ENCODE measurements at places on chromosomes 7 and 10.

GRCh38 chr10:132979491-132980425 is 37.4 kb upstream of the CFAP46 start:
- no peak for DNase-seq

DNA sequence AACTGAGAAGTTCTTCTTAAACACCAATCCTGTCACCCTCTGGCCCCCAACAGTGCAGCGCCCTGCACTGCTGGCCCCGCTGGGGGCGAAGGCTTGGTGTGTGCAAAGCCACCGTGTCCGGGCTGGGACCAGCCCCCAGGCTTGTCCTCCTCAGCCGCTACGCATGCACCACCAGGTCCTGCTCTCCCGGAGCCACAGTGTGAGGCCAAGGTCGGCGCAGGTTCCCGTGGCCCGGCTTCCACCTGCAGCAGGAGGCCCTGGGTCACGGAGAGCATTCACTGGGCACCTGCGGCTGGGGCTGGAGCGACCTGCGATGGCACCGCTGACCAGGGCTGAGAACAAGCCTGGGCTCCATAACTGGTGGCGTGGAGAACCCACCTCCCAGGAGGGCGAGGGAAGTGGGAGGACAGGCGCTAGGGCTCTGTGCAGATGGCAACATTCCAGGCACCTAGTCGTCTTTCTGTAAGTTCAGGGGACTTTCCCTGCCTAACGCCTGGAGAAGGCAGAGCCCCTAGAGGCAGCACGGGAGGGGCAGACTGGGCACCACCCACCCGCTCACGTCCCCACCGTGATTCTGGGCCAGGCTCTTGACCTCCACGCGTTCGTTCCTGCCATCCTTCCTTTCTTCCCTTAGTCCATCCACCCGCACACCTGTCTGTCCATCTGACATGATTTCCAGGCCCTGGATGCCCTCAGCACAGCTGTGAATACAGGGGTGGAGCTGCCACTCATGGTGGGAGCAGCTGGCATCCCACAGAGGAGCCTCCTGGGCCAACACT is 271.6 kb downstream of the ELFN1 start:
- DNase-seq, result no peak

DNA sequence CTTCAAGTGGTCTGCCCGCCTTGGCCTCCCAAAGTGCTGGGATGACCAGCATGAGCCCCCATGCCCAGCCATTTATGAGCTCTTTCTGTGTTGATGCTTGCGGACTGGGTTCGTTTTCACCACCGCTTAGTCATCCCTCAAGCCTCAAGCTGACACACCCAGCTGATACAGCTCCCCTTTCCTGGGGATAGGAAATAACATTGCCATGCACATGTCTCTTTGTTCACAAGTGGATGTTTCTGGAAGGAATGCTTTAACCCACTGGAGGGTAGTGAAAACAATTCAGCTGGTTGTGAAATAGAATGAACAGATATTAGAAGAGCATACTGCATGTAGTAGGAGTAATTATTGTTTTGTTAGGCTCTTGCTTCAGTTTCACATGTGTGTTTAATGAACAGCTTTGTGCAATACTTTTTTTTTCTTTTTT is 8.5 kb upstream of the METTL27 start:
- no peak for DNase-seq

DNA sequence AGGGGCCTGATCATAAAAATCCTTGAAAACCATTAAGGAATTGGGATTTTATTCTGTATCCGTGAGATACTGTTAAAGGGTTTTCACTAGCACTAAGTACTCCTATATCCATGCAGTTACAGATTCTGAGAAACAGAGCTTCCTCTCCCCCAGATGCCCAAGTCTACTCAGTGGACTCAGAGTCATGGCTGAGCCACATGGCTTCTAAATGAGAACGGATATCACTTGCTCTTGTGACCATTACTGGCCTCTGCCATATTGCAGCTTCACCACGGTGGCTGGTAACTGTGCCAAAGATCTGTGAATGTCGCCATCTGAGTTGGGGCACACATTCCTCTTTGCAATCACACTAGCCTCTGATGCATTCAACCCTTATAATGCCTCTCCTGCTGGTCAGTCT is 42.0 kb upstream of the PALS2 start:
- DNase-seq, result no peak

- DNase-seq, result no peak
Observed at GRCh38 chr10:120998251-120998650, 147.1 kb downstream of the WDR11 start.
